NCI-H1092 treated with DMSO at 0.1 percent for 48 hours (cell line): ENCODE measurements at places on chromosomes 3 and 15.
A peak's percentile ranks its signal among the peaks of the same experiment; 100 is the strongest.

DNA sequence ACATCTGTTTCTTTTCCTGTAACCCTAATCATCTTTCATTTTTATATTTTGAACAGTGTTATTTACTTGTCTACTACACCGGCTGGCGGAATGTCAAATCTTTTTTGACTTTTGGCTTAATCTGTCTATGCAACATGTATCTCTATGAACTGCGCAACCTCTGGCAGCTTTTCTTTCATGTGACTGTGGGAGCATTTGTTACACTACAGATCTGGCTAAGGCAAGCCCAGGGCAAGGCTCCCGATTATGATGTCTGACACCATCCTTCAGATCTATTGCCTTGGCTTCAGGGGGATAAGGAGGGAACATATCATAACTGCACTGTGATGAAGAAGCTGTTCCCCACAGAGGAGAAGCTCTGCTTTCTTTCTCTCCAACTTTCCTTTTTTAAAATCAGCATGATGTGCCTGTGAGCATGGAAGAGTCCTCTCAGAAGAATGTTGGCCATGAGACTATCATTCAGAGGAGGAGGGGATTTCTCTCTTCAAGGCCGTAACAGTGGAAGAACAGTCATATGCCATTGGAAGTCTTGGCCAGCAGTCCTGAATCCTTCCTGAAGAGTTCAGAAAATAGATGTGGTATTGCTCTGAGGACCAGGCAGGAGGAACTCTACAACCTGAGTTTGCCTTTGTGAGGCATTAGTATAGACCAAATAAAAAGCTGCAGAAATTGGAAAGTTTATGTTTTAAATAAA is 69.9 kb downstream of the SEC22A start:
- no peak for DNase-seq

- no peak for DNase-seq
Observed at GRCh38 chr3:76495216-76495615, 544.7 kb upstream of the ROBO2 start.

- no peak for DNase-seq
Observed at GRCh38 chr3:159978918-159979703, 9.5 kb upstream of the IL12A start.

GRCh38 chr3:121330634-121331033 is 215.2 kb downstream of the POLQ start:
- no peak for DNase-seq

DNA sequence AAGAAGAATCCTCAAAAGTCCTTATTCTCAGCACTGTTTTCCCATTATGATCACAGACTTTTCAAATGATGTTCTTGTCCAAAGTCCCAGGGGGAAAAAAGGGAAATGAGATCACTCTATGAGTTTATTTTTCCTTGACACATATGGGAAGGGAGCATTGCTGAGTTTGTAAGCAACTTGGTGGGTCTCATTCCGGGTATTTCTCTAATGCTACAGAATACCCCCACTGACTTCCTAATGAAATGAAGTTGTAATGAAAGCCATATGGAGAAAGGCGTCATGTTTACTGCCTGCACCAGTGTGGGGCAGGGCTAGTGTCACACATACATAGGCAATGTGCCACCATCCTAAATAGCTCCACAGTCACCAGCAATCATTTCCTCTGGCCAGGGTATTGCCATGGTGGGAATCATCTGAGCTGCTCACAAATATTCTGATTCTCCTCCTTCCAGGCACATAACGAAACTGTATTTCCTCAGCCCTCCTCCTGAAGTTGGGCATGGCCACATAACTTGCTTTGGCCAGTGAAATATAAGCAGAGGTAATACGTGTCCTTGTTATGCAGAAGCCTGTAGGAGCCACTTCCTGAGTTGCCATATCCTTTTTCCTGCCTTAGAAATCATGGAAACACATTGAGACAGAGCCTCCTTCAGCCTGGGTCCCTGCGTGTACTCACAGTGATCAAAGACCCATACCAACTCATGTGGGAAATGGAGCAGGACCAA is 41.0 kb upstream of the C15orf61 start:
- DNase-seq: no peak

DNA sequence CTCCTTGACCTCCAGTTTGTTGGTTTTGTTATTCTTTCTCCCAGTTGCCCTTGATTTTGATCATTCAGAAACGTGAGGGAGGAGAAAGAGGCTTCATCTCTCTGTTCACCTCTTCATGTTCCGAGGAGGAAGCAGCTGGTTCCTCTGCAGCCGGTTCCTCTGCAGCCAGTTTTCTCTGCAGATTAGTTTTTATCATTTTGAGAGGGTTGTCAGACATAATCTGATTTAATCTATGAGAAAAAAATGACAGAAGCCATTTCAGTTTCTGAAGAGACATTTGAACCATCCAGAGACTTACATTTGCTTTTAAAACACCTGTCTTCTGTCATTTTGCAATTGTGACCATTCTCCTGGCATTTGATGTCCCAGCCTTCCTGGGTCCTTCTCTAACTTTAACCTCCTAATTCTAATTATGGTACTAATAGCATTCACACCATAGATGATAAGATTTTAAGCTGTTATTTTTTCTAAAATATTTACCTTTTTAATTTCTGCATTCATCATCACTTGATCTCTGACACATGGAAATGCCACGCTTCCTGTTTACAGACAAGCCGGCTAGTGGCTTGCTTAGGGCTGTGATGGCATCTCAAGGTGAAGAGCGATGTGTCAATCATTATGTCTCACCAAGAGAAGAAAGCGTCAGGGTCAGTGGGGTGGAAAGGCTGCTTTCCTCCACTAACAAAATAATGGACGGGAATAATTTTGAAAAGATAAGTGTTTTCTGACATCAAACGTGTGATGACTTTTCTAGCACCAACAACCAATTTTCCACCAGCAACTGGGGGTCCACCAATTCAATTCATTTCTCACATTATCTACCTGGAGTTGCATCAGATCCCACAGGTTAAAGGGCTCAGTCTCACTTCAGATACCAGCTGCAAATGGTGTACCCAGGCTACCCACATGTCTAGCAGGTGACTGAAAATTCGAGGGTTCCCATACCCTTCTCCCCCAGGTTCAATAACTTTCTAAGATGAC is 76.4 kb downstream of the CHRNA7 start:
- no peak for DNase-seq

- DNase-seq: no peak
Observed at GRCh38 chr15:79540551-79540950, 108.4 kb downstream of the MINAR1 start.

DNA sequence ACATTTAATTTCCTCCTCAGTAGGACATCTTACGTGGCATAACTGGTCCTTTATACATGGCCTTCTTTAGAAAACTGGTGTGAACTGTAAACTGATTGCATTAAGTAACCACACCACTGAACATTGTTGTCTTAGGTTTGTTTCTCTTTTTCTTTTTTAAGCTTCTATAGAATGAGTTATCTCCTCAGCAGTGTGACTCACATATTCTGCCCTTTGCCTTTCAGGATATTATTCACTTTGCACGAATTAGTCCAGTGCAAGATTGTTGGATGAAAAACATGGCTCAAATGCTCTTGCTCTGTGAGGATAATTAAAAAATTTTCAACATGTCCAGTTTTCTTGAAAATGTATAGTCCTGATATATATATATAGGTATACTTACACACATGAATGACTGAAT is 147.6 kb downstream of the KBTBD8 start:
- DNase-seq: no peak

DNA sequence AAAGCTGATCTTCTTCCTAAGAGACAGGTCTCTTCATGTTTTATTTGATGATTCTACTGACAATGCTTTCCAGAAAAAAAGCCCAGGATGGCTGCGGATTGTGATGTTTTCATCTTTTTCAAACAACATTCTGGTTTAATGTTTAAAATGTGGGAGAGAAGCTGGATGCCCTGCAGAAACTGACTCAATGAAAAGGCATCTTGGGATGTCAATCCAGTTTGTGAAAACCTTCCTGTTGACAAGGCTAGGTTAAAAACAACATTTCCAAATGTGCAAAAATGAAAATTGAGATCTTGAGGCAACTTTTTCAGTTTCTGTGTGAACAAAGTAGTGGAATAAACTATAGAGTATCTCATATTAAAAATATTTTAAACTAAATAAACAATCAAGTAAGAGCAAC is 156.0 kb upstream of the MRPL3 start:
- DNase-seq: no peak

DNA sequence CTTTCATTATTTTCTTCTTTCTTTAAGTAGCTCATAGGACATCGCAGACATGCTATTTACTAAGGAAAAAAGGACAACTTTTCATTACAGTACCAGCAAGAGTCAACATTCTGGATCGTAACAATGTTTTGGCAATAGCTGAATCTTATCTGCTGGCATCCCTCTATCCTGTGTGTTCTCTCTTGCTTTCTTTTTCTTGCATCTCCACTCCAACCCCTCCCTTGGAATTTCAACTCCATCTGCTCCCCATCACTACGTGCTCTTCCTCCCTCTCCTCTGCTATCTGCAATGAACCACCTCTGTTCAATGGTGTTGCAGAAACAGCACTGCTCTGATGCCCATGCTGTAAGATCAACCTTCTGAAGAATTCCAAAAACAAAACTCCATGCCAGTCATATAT is 106.6 kb downstream of the FBN1 start:
- no peak for DNase-seq

DNA sequence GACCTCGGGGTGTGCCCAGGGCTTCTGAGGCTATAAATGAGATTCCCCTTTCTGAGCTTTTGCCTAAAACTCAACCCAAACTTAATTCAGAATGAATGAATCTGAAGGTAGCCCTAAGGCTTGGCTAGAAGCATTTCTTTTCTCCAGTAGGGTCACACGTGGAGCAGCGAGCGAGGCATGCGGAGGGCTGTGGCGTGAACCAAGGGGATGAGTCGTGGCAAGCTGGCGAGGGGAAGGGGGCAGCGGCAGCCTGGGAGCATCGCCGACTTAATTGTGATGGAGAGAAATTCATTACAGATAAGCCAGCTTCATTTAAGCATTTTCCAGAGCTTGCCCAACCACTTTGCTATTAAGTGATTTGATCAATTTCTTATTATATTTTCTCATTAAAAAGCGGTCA is 79.9 kb downstream of the CHSY1 start:
- DNase-seq: no peak

DNA sequence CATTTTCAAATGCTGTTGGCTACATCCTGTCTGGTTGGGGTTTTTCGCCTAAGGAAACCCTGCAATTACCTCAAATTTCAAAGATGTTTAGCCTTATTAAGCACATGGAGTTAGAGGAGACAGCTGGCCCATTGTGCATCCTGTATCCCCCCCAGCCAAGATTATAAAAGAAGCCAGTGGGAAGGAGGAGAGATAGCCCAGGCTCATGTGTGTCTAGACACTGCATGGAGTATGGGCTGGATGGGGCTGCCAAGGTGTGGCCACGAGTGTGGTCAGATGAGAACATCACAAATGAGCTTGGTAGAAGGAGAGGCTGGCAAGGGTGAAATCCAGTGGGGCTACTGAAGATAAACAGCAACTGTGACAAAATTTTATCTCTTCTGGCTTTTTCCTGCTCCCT is 270.0 kb upstream of the TBC1D5 start:
- no peak for DNase-seq

DNA sequence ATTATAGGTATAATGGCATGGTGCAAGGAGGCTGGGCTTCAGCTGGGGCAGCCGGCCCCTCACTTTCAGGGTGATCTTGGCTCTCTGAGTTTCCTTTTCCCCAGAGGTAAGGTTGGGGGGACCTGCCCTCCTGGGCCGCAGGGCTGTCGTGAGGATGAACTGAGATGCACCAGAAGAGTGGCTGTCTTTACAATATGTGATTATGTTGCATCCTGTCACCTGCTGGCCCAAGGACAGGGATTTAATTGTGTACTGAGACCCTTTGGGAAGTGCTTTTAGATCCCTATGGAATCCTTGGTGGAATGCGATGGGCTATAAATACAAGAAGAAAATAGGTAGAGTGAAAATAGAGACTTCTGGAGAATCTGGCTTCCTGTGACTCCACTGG is 22.1 kb downstream of the ANAPC13 start:
- no peak for DNase-seq

- no peak for DNase-seq
Observed at GRCh38 chr15:68205558-68205944, 419 bp upstream of the CALML4 start.

DNA sequence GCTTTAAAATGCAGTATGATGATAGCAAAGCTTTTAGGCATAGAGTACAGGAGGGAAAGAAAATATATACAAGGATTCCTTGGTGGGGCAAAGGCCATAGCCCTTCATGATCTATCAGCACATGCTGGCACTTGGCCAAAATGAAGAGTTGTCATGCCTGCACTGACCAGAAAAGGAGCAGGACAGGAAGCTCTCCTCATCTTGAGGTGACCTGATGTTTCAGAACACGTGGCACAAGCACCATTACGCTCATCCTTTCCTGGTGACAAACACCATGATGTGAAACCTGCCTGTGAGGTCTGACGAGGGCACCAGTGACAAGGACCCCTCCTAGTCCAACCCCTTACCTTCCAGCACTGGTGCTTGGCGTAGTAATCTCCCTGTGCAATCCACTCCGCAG is 77.9 kb upstream of the DCLK3 start:
- no peak for DNase-seq

GRCh38 chr3:122021811-122022401 is at the start of gene ILDR1:
Gene ILDR1 (minus strand): TSS chr3:122022247. CDS start chr3:122022077, 170 bp downstream.
- DNase-seq: peak; percentile 16

GRCh38 chr15:28960979-28961378 is 75.2 kb downstream of the APBA2 start:
- no peak for DNase-seq

GRCh38 chr15:40959331-40960141 is 6.3 kb downstream of the CHAC1 start:
- DNase-seq: peak; percentile 37

DNA sequence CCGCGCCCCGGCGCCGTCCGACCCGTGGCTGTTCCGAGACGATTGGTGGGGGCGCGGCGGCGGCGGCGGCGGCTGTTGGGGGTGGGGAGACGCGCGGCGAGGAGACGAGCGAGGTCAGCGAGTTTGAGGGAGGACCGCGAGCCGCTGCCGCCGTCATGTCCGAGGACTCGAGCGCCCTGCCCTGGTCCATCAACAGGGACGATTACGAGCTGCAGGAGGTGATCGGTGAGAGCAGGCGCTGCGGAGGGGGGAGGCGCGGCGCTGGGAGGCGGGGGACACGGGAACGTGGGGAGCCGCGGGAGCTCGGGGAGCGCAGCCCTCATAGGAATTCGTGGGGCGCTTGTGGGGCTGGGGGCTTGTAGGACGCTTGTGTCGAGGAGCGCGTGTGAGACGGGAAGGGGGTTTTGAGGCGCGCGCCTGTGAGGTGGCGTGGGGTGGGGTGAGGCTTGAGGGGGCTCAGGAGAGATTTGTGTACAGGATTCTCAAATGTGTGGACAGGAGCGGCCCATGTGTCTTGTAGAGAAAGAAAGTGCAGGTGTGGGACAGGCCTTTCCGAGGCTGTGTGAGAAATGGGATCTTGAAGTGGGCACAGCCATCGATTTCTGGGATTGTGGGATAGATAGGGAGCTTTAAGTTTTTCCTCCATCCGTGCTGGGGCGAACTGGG is 518 bp downstream of the OXSR1 start:
- DNase-seq: no peak

DNA sequence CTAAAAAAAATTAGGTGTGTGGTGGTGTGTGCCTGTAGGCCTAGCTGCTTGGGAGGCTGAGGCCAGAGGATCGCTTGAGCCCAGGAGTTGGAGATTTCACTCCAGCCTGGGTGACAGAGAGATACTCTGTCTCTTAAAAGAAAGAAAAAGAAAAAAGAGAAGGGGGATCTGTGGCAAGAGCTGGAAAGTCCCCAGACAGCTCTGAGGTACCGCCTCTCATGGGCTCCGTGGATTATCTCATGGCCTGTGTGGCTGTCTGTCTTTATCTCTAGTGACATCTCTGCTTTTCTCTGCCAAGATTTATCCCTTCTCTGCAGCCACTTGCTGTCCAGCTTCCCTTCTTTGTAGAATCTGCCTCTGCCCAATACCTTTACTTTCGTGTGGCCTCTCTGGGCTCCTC is 5.7 kb downstream of the EXOSC7 start:
- DNase-seq: no peak

GRCh38 chr15:81372575-81372974 is 1.4 kb downstream of the TMC3 start:
- no peak for DNase-seq
